SIG-M5 (cell line): ENCODE measurements at places on chromosomes 3 and 15.

DNA sequence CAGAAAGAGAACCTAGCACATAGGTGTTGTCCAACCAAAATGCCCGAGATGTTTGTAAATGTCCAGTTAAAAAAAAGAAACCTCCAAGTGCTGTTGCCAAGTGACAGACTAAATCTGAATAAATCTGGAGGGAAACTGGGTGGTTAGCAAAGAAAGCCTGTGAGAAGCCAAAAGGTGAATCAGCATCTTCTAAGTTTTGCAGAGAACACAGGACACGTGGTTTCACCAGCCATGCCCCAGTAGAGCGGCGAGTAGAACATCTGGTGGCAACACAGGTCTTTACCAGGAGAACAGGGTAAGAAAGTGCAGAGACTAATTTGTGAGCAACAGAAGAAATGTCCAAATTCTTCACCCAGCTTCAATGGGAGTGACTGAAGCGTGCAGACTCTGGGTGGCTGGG, 986.0 kb downstream of the ROBO2 start:
- no peak for DNase-seq

DNA sequence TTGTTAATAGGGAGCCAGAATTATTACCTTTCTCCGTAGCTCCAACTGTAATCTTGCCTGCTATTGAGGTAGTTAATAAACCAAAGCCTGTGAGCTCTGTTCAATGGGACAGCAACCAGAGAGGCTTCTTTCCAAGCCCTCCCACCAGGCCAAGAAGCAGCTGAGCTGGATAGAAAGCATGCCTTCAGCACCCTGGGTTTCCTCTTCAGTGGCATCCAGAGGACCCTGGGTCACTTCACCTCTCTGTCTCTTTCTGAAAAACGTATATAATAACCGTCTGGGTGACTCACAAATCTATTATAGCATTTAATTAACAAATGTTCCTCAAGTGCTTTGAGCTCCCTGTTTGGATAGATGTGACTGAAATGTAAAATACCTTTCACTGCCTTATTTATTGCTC, 420.0 kb downstream of the LPP start:
- DNase-seq: no peak

- DNase-seq: no peak
Measured at GRCh38 chr3:139285691-139286090, 58.1 kb upstream of the MRPS22 start.

GRCh38 chr3:111128884-111129283, 57.3 kb downstream of the NECTIN3 start:
- DNase-seq: no peak

DNA sequence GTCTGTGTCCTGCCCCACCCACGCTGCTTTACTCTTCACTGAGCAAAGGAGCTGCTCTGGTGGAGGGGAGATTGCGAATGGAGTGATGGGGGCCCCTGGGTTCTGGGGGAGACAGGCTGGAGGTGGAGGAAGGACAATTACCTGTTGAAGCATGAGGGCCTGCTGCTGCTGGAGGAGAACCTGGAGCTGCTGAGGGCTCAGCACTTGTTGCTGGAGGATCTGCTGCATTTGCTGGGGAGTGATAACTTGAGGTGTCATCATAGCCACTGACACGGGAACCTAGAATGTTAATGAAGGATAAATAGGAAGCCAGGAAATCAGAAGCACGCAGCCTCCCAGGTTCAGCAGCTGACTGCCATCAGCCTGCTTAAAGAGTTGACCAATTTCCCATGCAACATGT, 530.0 kb downstream of the FOXP1 start:
- no peak for DNase-seq
